Vein endothelial cell (primary cell): ENCODE measurements at places on chromosomes 5 and 9. TPM values are rescaled to one million over a fixed set of nuclear protein-coding genes. Genes with fewer than 3 reads are reported as not detected.

KIAA1958 gene
- 1.9 and 2.9 TPM in 2 replicates for total RNA-seq

TRIM7 gene
- 6.9 and 7.9 TPM in 2 replicates for total RNA-seq

KIF12 gene
- 0.10 and 0.33 TPM in 2 replicates for total RNA-seq

TMEM252 gene
- total RNA-seq, result not detected in 2 replicates

FST gene
- 1.9 and 6.9 TPM in 2 replicates for total RNA-seq

PCDHB5 gene
- total RNA-seq, result 0.98 and 1.3 TPM in 2 replicates

CCNO gene
- total RNA-seq, result 0.33 and 0.48 TPM in 2 replicates

CD180 gene
- total RNA-seq, result not detected in 2 replicates

ANGPTL2 gene
- total RNA-seq, result 18.8 and 23.8 TPM in 2 replicates

CSF1R gene
- total RNA-seq, result not detected in 2 replicates

PPP2R2B gene
- total RNA-seq, result not detected in 2 replicates

KLF9 gene
- total RNA-seq, result 17.3 and 17.7 TPM in 2 replicates

TAF11L9 gene
- not detected in 2 replicates for total RNA-seq

SLC22A4 gene
- total RNA-seq, result 4.9 and 5.0 TPM in 2 replicates

PCDHGA4 gene
- 6.3 and 9.1 TPM in 2 replicates for total RNA-seq

TMC1 gene
- total RNA-seq, result 0.33 and 0.67 TPM in 2 replicates

IL5 gene
- total RNA-seq, result not detected in 2 replicates

HMMR gene
- 11.8 and 21.0 TPM in 2 replicates for total RNA-seq

IL3 gene
- not detected in 2 replicates for total RNA-seq

TAF1L gene
- total RNA-seq, result under 0.01 TPM in 1 of 2 replicates, not detected in the other

STKLD1 gene
- total RNA-seq, result 0.33 and 1.6 TPM in 2 replicates

MED22 gene
- total RNA-seq, result 19.6 and 19.9 TPM in 2 replicates

ROR2 gene
- total RNA-seq, result under 0.01 TPM in 1 of 2 replicates, not detected in the other

TSLP gene
- not detected in 2 replicates for total RNA-seq

PCDHA13 gene
- total RNA-seq, result not detected in 2 replicates

TGFBR1 gene
- 10.8 and 13.9 TPM in 2 replicates for total RNA-seq

MZB1 gene
- 0.19 TPM in 1 of 2 replicates, not detected in the other for total RNA-seq

LRRC19 gene
- not detected in 2 replicates for total RNA-seq

SPINK4 gene
- not detected in 2 replicates for total RNA-seq

NTMT1 gene
- 24.8 and 26.7 TPM in 2 replicates for total RNA-seq

CYLC2 gene
- total RNA-seq, result not detected in 2 replicates

ZFP2 gene
- total RNA-seq, result 0.33 and 0.86 TPM in 2 replicates

LMNB1 gene
- 47.0 and 79.1 TPM in 2 replicates for total RNA-seq

IRX2 gene
- 0.10 TPM in 1 of 2 replicates, not detected in the other for total RNA-seq

MLLT3 gene
- 5.1 and 6.9 TPM in 2 replicates for total RNA-seq

PLPPR1 gene
- total RNA-seq, result 0.10 TPM in 1 of 2 replicates, not detected in the other

HAVCR2 gene
- total RNA-seq, result under 0.01 and 0.67 TPM in 2 replicates

CCL21 gene
- total RNA-seq, result not detected in 2 replicates

EGFL7 gene
- total RNA-seq, result 566 and 825 TPM in 2 replicates

SLC6A7 gene
- total RNA-seq, result not detected in 2 replicates

CCDC152 gene
- total RNA-seq, result 0.33 and 0.86 TPM in 2 replicates

MEGF10 gene
- 1.3 and 4.6 TPM in 2 replicates for total RNA-seq

ANKRD34B gene
- total RNA-seq, result not detected in 2 replicates

UNC5A gene
- total RNA-seq, result under 0.01 and 1.2 TPM in 2 replicates

FOXD4L3 gene
- total RNA-seq, result not detected in 2 replicates

STARD4 gene
- 34.9 and 82.0 TPM in 2 replicates for total RNA-seq

FGF18 gene
- total RNA-seq, result 0.10 and 0.33 TPM in 2 replicates

DHX29 gene
- total RNA-seq, result 26.8 and 39.6 TPM in 2 replicates

SMIM33 gene
- total RNA-seq, result not detected in 2 replicates

PLPP7 gene
- 2.6 and 4.3 TPM in 2 replicates for total RNA-seq

RAB3C gene
- 0.57 and 4.9 TPM in 2 replicates for total RNA-seq

MTAP gene
- total RNA-seq, result 28.4 and 37.9 TPM in 2 replicates

GAS1 gene
- 1.5 and 1.6 TPM in 2 replicates for total RNA-seq
